ENCODE measurements at places on chromosomes 11 and 22.
A peak's percentile ranks its signal among the peaks of the same experiment; 100 is the strongest.

DNA sequence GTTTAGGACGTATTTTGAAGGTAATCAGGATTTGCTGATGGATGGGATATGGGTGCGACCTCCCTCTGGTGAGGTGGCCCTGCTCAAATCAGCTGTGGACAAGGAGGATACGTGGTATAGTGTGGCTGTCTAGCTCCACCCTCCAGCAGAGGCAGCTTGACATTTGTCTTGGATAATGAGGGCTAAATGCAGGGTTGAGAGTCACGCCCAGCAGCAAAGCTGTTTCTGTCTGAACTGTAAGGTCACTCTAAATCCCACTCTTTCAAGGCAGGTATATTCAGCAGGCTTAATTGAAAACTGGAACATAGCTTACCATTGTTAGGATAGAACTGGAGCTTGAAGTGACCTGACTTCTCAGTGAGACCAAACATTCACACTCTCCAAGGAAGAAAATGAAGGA lies 98.7 kb downstream of the SWAP70 start:
- DNase-seq, result no peak

GRCh38 chr11:128726458-128727139 lies 32.7 kb downstream of the FLI1 start:
- peak; percentile 29 for DNase-seq

GRCh38 chr11:38884145-38884865 lies 2286.3 kb upstream of the RAG2 start:
- no peak for DNase-seq

DNA sequence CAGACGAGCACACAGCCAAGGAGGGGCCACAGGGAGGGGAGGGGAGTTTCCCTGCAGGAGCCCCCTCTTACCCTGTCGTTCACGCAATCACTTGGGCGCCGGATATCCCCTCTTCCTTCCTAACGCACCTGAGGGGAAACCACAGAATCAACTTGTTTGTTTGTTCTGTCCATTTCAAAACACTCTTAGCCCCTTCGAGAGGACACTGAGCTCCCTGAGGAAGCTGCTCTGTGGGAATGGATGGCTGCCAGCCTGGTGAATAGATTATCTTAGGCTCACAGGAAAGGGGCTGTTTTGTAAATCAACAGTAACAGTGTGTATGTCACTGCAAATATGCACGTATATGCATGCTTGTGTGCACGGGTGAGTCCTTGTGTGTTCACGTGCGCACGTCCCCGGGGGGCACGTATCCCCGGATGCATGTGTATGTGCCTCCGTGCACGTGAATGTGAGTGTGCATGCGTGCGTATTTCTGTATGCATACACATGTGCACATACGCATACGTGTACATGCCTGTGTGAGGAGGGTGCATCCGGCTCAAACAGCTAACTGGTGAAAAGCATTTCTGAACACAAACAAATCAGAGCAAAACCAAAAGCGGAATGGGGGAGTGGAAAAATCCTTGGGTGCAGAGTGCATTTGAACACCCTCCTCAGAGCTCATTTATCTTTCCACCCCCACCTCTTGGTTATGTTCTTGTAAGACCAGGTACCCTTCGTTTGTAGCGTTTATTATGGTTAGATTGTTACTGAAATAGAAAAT lies 7.2 kb downstream of the ARSA start:
- DNase-seq, result peak; percentile 77

DNA sequence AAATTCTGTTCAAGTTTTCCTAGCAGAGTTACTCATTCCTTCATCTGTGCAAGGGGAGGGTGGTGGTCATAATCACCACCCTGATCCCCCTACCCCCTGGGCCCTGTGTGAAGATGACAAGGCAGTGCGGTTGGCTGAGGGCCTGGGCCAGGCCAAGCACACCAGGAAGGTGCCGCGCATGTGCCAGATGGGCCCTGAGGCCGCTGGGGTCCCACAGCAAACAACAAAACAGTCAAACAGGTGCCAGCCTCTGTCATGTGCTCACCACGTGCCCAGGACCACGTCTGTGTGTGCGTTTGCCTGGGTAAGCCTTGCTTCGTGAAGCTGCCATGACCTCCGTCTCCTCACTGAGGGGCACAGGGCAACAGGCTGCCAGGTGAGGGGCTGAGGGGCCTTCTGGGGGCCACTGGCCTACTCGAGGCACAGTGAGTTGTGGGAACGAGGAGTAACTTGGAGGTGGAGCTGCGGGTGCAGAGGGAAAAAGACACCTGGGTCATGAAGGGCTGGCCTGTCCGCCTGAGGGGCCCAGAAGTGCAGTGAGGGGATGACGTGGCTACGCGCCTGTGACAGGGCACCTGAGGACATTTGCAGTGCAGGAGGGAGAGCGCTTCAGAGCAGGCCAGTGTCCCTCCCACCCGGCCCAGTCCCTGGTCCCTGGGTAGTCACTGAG lies 25.8 kb downstream of the RSPH14 start:
- no peak for DNase-seq

DNA sequence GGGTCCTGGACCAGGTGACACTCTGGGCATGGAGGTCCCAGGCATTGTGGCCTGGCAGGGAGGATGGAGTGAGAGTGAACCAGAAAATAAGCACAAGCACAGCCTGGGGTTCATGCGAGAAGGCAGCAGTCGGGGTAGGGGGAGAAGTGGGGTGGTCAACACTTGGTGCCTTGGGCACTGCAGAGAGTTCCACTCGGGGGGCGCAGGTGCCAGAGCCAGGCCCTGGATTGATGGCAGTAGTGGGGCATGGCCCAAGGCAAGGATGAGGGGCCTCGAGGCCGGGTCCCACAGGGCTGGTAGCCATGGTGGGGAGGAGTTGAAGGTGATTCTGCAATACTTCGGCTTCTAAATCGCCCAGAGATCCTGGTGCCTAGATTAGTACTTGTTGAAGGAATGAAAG lies 372.9 kb downstream of the TBC1D22A start:
- DNase-seq, result no peak

DNA sequence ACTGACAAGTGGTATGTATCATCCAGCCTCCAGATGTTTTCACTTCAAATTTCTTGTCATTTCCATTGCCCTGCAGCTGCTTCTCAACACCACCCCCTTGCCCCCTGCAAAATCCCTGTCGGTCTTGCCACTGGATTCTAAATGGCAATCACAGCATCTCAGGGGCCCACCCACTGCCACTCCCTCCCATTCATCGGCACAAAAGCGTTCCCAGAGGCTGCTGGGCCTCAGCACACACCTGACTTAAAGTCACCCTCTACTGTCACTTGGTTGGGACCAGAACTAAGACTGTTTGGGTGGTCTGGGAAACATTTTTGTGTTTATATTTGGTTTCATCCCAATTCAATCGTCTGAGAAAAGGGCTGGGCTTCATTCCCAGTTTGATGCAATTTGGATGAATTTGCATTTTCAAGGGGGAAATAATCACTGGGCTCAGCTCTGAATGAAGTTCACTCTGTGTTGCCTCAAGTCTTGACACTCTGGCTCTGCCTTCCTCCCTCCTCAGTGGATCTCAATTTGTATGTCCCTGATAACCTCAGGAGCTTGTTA lies 27.1 kb downstream of the SYT13 start:
- DNase-seq, result no peak

DNA sequence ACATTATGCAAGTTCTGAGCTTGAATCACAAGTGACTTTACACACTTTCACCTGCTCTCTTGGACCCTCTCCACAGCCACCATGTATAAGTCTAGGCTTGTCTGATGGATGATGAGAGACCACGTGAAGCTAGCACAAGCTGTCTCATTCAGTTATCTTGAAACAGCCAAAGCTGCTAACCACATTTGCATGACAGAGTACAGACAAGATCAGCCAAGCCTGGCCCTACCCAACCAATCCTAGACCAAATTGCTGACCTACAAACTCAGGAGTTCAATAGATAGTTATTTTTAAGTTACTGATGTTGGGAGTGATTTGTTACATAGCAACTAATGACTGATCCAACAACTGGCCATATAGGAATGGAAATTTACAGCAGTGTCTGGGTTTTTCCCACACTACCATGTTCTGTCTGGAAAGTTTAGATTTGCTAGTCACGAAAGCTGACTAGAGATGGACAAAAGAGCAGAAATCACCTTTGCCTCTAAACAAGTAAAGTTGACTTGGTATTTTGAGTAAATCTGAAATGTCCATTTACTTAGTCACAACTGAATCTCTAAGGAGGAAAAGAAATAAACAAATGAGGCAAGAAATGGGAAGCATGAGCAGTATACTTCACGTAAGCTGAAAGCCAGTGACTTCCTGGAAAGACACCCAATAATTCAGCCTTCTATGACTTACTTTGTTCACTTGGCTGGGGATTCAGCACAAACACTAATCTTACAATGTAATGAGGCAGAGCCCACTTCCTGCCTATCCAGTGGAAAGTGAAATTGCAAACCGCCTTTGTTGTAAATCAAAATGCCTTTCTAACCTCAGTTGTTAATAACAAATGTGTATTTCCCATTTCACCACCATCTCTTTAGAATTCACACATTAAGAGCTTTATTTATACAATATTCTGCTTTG lies 101.7 kb downstream of the FAM181B start:
- DNase-seq, result no peak

- no peak for DNase-seq
Observed at GRCh38 chr11:13140028-13140870, 131.1 kb downstream of the RASSF10 start.

DNA sequence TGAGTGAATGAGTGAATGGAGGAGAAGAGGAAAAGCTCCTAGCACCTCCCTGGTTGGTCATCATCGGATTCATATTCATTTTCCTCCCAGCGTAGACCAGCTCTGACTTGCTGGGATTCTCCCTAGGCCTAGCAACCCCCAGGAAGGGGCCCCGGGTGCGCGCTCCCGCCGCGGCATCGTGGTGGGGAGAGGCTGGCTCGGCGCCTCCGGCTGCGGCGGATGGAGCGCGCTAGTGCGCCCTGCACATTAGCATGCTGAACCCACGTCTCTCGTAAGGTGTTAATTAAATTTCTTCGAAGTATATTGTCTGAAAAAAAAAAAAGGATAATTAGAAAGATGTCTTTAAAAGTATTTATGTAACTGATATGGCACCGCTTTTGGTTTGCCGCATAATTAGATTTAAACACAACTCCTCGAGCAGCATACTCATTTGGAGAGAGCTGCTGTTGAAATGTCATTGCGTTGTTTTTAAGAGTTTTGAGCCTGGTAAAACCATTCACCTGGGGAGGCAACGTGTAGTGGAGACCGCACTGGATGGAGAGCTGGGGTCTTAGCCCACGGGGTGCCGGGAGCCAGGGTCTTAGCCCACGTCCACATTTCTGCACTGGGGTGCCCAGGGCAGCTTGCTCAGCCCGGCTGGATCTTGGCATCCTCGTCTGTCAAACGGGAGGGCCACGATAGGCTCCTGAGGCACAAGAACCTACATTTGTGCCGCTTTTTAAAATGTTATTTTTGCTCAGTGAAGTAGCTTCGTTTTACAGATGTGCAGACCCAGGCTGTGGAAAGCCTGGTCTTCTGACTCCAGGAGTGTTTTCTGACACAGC lies 21.8 kb downstream of the MPPED1 start:
- DNase-seq, result no peak

DNA sequence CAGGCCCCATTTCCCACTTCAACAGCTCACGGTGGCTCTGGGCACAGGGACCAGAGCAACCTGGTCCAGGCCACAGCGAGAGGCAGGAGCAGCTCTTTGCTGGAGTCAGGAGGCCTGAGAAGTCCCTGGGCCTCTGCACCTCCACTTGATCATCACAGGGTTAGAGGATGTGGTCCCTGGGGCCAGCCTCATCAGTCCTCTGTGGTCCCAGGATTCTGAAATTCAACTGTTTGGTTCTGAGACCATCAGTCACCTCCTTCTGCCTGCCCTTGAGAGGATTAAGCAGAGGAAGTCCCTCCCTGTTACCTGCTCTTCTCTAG lies 24.9 kb upstream of the CBX7 start:
- DNase-seq, result no peak

GRCh38 chr11:122756417-122756816 lies 81.9 kb upstream of the CRTAM start:
- no peak for DNase-seq

DNA sequence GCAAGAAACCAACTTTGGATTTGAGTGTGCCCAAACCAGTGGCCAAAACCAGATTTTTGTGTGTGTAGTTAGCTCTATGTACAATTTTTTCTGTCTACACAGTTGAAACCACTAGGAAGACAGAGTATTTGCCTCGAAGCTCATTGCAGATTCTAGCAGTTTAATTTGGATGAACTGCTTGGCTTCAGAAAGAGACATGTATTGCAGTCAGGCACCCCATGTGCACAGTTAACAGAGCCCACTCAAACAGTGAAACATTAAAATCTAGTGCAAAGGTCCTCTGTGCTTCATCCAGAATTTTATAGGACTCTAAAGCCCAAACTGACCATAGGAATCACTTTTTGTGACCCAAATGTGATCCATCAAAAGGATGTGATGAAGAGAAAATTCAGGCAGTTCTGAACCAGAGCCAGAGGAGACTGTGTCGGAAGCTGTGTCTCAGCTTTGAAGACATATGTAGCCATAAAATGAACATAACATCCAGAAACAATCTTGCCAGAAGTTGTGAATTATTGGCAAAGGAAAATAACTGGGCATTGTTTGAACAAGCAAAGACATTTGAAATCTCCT lies 82.7 kb downstream of the PANX1 start:
- DNase-seq, result no peak

- peak; percentile 5 for DNase-seq
Observed at GRCh38 chr11:57131080-57131790, 50.5 kb upstream of the LRRC55 start.

- no peak for DNase-seq
Observed at GRCh38 chr22:40022536-40023240, 27.9 kb downstream of the FAM83F start.

GRCh38 chr11:30245621-30246020 lies 14.8 kb downstream of the FSHB start:
- no peak for DNase-seq

DNA sequence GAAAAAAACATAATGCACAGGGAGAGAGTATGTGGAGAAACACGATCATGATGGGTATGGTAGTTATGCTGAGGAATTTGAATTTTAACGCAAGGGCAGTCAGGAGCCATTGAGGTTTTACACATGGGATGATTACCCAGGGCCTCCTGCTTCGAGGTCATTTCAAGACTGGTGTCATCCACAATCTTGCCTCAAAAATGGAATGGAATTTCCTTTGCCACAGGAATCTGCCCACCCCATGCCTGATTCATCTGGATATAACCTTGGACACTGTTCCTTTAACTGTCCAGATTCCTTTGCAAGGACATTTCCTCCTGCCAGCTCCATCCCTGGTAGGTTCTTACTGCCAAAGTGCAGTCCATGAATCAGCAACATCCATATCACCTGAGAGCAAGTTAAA lies 655.9 kb upstream of the TENM4 start:
- DNase-seq, result no peak

GRCh38 chr22:38935023-38935422 lies 22.4 kb upstream of the APOBEC3A start:
- DNase-seq, result no peak

GRCh38 chr11:75028724-75029123 lies 40.0 kb downstream of the NEU3 start:
- DNase-seq, result no peak

- DNase-seq, result no peak
Observed at GRCh38 chr22:39289975-39290720, 29.3 kb downstream of the RPL3 start.

- DNase-seq, result no peak
Observed at GRCh38 chr11:47010179-47010578, 73.6 kb downstream of the CSTPP1 start.

Measured in stimulated activated CD4-positive, alpha-beta T cell treated with anti-CD3 and anti-CD28 coated beads, Interleukin-1b, Interleukin-23, amount 100 ng/mL, for 48 hours (primary cell).